NCI-H524 (cell line): ENCODE measurements at places on chromosomes 13 and 19.

- DNase-seq, result no peak
Observed at GRCh38 chr19:49957262-49957915, 3.6 kb downstream of the SIGLEC11 start.

DNA sequence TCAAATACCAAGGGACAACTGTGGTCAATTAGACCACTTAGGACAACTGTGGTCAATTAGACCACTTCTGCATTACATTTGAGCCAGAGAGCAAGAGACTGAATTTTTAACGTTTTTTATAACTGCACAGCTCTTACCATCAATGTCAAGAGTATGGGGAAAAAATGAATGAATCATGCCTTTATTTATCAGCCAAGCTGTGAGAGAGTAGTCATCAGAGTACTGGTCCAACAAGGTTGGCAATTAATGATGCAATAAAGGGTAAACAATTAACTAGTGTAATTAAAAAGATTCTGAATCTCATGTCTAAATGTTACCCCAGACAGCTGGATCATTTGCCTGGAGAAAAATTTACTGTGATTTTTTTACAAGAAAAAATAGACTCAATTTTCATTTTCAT, 381.1 kb downstream of the LIG4 start:
- DNase-seq, result no peak

GRCh38 chr19:37655689-37656371, 565 bp upstream of the ZFP30 start:
- peak; percentile 93 for DNase-seq

DNA sequence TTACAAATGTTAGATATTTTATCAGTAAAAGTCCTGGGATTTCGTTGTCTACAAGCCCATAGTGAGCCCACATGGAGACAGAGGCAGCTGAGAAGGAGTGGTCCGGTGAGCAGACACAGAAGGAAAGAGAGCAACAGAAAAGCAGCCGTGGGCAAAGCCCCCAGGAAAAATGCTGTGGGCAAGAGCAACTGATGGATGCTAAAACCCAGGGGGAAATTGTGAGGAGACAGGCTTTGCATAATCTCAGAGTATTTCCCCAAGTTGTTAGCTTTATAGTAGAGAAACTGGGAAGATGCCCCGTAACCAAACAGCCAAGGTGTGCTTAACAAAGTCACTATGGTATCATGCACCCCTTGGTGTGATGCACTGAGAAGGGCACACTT, 35.1 kb downstream of the GJA3 start:
- no peak for DNase-seq

DNA sequence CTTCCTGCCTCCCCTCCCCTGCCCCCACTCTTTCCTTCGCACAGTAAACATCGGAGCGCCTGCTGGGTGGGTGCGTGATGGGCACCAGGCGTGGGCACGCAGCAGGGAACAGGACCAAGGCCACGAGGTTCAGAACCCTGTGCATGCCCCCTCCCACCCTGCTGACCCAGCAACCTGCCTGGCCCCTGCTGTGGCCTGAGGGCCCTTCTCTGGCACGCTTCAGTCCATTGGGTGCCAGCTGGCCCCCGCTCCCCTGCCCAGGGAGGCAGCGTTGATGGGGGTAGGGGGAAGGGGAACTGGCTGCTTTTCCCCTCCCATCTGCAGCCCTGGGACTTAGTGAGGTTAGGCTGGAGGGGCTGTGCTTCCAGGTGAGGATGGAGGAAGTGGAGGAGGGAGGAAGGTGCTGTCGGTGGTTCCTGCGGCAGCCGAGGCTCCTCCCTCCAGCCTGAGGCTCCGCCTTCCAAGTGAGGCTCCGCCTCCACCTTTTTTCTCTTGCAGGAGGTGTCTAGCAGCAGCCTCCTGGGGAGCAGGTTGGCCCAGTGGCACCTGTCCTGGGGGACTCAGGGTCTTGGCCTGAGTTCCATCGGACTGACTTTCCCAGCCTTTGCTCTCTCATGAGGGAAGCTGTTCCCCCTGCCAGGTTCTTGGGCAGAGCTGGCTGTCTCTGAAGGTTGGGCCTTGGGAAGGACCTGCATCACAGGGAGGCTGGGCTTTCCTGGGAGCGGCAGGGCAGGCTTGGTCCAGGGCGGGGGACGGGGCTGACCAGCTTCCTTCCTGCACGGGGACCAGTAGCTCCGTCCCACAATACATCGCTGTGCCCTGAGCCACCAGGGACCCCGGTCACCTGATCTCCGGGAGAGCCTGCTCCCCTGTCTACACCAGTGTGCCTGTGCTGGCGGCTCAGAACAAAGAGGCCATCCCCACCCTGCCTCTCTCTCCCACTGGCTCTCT, 7.3 kb downstream of the PIAS4 start:
- no peak for DNase-seq

- DNase-seq, result peak; percentile 46
Observed at GRCh38 chr13:101416181-101417042, at the start of gene NALCN. Gene NALCN (minus strand): TSS chr13:101416508. CDS start chr13:101399126, 17,382 bp downstream.

DNA sequence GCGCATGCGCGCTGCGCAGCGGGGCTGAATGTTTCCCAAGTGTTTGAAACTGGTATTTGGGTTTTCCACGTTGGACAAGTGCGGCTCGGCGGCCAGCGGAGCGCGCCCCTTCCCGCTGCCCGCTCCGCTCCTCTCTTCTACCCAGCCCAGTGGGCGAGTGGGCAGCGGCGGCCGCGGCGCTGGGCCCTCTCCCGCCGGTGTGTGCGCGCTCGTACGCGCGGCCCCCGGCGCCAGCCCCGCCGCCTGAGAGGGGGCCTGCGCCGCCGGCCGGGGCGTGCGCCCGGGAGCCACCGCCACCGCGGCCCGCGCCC, at the start of gene ING1:
Gene ING1 (plus strand): TSS at position 59 of the 311 bp plus-strand sequence. CDS start 450 bp downstream, outside the sequence.
- no peak for DNase-seq

DNA sequence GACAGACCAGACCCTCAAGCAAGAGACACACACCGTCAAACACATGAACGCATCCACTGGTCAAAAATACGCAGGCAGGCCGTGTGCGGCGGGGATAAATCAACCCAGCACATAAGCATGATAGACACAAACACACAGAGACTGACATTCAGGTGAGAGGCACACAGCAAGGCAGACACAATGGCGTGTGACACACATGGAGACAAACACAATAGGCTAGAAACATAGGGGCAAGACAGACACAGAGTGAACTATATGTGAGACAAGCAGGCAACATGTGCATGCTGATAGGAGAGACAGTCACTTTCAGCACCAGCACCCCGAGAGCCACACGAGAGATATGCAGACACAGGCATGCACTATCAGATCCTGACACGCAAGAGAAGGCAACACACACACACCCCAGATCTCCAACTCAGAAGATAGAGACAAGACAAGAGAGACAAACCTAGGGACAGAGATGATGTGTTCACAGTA, 6.9 kb upstream of the JUNB start:
- DNase-seq, result no peak

DNA sequence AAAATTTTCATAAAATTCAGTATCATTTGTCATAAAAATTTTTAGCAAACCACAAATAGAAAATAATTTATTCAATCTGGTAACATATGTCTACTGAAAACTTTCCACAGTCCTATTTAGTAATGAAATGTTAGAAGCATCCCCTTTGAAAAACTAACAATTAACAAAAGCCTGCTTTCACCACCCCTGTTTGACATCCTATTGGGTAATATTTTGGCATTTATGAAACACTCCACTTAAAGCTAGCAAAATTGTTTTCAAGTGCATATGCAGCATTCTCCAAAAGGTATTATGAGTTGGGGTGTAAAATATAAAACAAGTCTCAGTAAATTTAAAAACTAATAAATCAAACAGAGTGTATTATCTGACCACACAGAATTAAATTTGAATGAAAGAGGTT, 189.4 kb downstream of the NBEA start:
- DNase-seq, result no peak

DNA sequence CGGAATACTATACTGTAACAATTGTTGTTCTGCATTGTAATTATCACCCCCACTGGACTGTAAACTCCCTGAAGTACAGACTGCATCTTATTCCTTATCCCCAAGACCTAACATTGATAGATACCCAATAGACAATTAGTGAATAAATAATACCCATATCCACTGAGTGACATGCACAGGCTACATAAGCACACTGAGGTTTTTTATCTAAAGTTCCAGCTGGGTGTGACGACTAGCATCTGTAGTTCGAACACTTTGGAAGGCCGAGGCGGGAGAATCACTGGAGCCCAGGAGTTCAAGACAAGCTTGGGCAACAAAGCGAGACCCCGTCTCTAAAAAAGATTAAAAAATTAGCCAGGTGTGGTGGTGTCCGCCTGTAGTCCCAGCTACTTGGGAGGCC, 2.5 kb downstream of the KPNA3 start:
- no peak for DNase-seq

DNA sequence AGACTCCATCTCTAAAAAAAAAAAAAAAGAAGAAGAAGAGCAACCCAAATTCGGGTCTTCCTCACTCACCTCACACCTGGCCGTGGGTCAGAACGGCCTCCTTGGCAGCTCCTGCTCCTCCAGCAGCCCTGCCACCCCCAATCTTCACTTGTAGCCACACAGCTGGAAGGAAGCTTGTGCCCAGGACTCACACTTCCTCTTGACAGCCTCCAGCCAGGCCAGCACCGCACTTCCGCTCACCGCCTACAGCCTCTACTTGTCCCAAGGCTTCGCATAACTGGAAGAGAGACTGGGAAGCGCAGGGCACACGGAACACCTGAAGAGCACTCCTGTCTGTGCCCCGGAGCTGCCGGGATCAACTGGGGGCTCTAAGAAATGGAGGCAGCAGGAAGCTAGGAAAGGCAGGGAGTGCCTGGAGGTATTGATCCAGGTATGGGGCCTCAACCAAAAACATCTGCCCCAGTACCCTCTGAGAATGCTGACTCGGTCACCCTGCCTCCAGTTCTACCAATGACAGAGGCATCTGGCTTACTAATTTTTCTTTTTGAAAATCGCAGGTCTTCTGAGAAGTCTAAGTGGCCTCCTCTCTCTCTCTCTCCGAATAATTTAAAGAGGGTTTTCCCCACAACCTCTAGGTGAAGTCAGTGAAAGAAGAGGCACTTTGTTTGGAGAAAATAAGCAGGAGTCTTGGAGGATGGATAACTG, 31.1 kb upstream of the ATP12A start:
- DNase-seq, result no peak

DNA sequence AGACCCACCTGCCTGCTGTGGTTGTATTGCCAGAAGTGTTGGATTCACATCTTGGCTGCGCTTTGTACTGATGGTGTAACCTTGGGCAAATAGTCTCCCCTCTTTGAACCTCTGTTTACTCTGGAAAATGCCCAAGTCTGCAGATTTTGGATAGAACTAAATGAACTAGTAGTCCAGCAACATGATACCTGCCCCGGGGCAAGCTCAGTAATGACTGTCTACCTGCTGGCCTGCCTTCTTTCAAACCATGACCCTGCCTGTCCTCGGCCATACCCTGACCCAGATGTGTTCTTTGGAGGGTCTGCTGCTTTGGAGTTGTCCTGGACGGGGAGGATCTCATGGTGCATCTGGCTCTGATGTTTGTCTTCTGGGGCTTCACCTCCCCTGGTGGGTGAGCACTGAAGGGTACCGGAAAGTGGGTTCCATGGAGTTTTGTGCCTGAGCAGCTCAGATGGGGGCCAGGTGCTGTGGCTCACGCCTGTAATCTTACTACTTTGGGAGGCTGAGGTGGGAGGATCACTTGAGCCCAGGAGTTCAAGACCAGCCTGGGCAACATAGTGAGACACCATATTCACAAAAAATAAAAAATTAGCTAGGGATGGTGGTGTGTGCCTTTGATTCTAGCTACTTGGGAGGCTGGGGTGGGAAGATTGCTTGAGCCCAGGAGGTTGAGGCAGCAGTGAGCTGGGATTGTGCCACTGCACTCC, 59.5 kb downstream of the TNFRSF19 start:
- DNase-seq, result no peak

GRCh38 chr19:2227415-2228156, 8.5 kb downstream of the PLEKHJ1 start:
- DNase-seq, result no peak

- DNase-seq, result no peak
Observed at GRCh38 chr19:6767357-6768235, at the start of gene SH2D3A. Gene SH2D3A (minus strand): TSS chr19:6767435. CDS start chr19:6763748, 3,687 bp downstream.

GRCh38 chr13:32008518-32009175, 22.9 kb upstream of the FRY start:
- no peak for DNase-seq

- DNase-seq, result no peak
Observed at GRCh38 chr13:44281252-44282000, 92.2 kb upstream of the SERP2 start.

DNA sequence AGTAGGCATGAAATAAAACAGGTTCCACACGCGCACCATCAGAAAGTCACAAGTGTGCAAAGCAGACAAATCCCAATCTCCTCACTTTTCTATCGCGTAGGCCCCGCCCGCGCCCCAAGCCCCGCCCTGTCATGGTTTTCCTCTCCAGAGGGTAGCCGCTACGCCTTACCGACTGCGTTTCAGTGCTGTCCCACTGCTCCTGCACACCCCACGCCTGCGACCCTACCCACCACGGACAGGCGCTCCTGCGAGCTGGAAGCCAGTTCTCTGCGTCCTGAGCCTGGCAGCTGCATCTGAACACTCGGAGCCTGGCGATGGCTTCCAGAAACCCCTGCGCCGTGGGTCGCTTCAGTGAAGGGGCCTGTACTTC, 379 bp upstream of the ZNF470 start:
- DNase-seq, result peak; percentile 57

DNA sequence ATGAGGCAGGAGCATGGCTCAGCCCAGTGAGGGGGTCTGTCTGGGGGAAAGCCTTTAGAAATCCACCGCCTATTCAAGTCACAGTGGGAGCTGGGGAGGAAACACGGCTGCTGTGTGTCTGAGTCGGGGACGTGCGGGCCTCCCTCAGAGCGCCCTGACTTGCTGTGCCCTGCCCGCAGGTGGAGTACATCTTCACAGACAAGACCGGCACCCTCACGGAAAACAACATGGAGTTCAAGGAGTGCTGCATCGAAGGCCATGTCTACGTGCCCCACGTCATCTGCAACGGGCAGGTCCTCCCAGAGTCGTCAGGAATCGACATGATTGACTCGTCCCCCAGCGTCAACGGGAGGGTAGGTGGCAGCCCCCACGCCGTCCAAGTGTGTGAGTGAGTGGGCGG, 137.8 kb upstream of the MCF2L start:
- DNase-seq, result no peak

GRCh38 chr19:10625762-10626138, 397 bp downstream of the SLC44A2 start:
- no peak for DNase-seq

DNA sequence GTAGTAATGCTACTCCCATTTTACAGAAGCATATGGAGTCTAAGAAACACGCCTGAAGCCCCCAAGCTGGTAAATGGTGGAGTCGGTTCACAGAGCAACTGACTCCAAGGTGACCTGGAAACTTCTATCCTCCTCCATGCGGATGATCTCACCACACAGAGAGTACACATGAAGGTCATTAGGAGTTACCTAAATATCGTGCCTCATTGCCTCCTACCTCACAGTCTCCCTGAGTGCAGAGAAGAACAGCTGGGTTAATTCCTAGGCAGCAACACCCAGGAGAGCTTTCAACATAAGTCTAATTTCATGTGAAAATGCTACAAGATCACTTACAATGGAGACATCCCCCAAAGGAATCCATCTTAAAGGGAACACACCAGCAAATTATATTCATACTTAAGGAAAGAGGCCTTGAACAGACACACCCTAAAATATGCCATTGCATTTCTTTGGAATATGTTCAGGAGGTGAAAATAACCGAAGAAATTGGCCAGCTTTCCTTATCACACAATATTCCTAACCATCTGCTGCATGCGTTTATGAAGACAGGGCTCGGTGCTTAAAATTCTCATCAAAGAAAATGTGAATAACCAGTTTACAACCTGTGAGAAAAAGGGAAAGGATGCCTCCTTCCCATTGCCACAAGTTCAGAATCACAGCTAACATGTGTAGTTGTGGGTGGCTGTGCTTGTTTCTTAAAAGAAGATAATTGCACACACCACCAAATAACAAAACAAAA, 203.6 kb upstream of the NBEA start:
- no peak for DNase-seq

- DNase-seq, result no peak
Observed at GRCh38 chr13:105838231-105838630, 697.2 kb downstream of the EFNB2 start.
